ENCODE measurements at places on chromosomes 7 and 10. TPM values are rescaled to one million over a fixed set of nuclear protein-coding genes. Genes with fewer than 3 reads are reported as not detected.

Gene ZPBP
- total RNA-seq, result not detected

Gene MBL2
- total RNA-seq, result not detected

Gene MOGAT3
- total RNA-seq, result not detected

Gene TUBAL3
- not detected for total RNA-seq

Gene TNKS2
- total RNA-seq, result 30.6 TPM

DNA sequence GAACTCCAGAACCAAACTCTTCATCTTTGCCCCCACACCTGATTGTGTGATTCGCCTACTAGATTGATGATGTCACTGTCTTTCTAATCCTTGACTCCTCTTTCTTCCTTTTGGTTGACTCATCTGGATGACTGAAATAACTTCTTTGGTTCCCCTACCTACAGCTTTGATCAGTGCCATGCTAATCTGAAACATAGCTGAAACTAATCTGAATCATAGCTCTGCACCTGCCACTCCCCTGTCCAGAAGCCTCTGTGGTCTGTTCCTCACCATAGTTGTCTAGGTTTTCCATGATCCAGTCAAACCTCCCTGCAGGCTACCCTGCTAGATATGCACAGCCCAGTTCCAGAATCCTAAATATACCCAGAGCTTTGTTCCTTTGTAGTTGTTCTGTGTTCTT, 51.9 kb downstream of the ZNF365 start:
- no peak overlapping the region for H3K27ac ChIP-seq
- DNase-seq, result no peak
- peaks cover 2% of the 10 kb centered on the region for H3K36me3 ChIP-seq
- H3K27me3 ChIP-seq, result peaks cover 2% of the 10 kb centered on the region
- H3K4me1 ChIP-seq, result peaks cover 9% of the 10 kb centered on the region
- H3K4me3 ChIP-seq, result no peak overlapping the region

DNA sequence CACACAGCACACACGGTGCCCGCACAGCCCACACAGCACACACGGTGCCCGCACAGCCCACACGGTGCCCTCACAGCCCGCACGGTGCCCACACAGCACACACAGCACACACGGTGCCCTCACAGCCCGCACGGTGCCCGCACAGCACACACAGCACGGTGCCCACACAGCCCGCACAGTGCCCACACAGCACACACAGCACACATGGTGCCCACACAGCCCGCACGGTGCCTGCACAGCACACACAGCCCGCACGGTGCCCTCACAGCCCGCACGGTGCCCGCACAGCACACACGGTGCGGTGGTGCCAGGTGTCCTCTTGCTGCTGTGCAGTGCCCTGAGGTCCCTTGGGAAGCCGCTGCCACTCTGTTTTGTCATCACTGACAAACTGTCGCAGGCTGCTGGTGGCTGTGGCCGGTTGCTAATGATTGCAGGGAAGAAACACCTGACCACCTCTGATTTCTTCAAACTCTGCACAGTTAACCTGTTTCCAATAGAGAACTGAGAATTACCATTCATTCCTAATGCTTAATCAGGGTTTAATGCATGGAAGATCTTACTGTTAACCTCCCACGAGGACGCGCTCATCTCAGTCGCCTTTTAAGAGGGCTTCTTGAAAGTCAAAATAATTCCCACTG, 66.9 kb downstream of the GLRX3 start:
- no peak overlapping the region for H3K4me3 ChIP-seq
- H3K27ac ChIP-seq, result no peak overlapping the region
- no peaks in the 10 kb centered on the region for H3K27me3 ChIP-seq
- no peaks in the 10 kb centered on the region for H3K36me3 ChIP-seq
- no peak for DNase-seq

GRCh38 chr10:52143338-52143737, 170.7 kb upstream of the DKK1 start:
- DNase-seq, result no peak
- H3K27me3 ChIP-seq, result no peaks in the 10 kb centered on the region
- no peak overlapping the region for H3K4me3 ChIP-seq
- H3K36me3 ChIP-seq, result no peaks in the 10 kb centered on the region

GRCh38 chr7:151193203-151193978, 6.3 kb upstream of the ASB10 start:
- peaks cover 13% of the 10 kb centered on the region for H3K27me3 ChIP-seq
- H3K4me1 ChIP-seq, result no peaks in the 10 kb centered on the region
- DNase-seq, result no peak
- no peak overlapping the region for H3K27ac ChIP-seq
- H3K4me3 ChIP-seq, result no peak overlapping the region

DNA sequence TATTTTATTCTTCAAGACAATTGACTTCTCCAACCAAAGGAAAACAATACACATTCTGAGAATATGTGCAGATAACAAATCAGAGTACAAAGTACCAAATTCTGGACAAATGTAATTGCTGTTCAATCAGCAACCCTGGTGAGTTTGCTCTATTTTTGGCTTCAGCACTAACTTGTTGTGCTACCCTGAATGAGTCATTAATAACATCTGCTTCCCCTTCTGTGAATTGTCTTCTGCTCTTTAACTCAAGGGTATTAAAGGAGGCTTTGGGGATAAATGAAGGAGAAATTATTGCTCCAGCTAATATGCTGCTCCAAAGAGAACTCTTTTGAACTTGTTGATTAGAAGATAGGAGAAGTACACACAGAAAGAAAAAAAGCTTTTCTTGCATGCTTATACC, 459.3 kb downstream of the HTR7 start:
- H3K36me3 ChIP-seq, result no peaks in the 10 kb centered on the region
- H3K27me3 ChIP-seq, result peaks cover 2% of the 10 kb centered on the region
- DNase-seq, result no peak
- H3K4me1 ChIP-seq, result no peaks in the 10 kb centered on the region
- H3K27ac ChIP-seq, result no peak overlapping the region
- H3K4me3 ChIP-seq, result no peak overlapping the region

- no peak overlapping the region for H3K4me3 ChIP-seq
- no peaks in the 10 kb centered on the region for H3K36me3 ChIP-seq
- DNase-seq, result no peak
- no peaks in the 10 kb centered on the region for H3K27me3 ChIP-seq
Measured at GRCh38 chr7:13007331-13007730, 319.9 kb downstream of the ARL4A start.

GRCh38 chr10:112383325-112383724, 9.4 kb downstream of the ACSL5 start:
- H3K27ac ChIP-seq, result peak overlapping the region; percentile 25
- H3K27me3 ChIP-seq, result no peaks in the 10 kb centered on the region

DNA sequence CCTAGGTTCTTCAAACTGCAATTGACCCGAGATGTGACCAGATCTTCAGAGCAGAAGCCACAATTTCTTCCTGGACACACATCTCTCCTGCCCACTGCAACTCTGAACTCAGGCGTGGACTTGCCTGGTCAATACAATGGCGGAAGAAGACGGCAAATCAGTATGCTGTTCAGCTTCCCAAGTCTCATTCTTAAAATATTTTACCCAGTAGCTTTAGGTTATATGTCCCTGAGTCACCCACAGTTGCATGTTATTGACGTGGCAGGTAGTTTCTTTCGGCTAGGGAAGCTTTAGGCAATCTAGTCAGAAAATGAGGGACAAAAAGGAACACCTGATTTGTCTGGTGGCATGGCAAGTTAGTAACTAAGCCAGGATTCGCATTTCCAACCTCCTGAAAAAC, 22.5 kb downstream of the CEP41 start:
- H3K4me1 ChIP-seq, result peaks cover 57% of the 10 kb centered on the region
- no peak for DNase-seq
- no peaks in the 10 kb centered on the region for H3K27me3 ChIP-seq
- H3K36me3 ChIP-seq, result no peaks in the 10 kb centered on the region

DNA sequence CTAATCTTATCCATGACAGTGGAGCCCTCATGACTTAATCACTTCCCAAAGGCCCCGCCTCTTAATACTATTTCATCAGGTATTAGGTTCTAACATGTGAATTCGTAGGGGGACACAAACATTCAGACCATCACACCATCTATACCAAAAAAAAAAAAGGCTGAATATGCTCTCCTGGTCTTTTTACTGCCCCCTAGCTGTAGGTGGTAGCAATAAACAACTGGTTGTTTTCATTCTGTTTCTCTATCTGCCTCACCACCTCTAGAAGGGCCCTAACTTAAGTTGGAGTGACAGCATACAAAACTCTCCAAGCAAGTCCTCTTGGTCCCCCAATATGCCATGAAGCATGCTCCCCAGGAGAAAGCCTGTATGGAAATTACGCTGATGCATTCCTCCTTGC, 94.1 kb downstream of the GRM8 start:
- no peak for DNase-seq
- no peaks in the 10 kb centered on the region for H3K4me1 ChIP-seq
- no peaks in the 10 kb centered on the region for H3K36me3 ChIP-seq
- no peak overlapping the region for H3K27ac ChIP-seq
- H3K27me3 ChIP-seq, result peaks cover 5% of the 10 kb centered on the region
- H3K4me3 ChIP-seq, result no peak overlapping the region
